ENCODE measurements at places on chromosomes 12 and 14.

DNA sequence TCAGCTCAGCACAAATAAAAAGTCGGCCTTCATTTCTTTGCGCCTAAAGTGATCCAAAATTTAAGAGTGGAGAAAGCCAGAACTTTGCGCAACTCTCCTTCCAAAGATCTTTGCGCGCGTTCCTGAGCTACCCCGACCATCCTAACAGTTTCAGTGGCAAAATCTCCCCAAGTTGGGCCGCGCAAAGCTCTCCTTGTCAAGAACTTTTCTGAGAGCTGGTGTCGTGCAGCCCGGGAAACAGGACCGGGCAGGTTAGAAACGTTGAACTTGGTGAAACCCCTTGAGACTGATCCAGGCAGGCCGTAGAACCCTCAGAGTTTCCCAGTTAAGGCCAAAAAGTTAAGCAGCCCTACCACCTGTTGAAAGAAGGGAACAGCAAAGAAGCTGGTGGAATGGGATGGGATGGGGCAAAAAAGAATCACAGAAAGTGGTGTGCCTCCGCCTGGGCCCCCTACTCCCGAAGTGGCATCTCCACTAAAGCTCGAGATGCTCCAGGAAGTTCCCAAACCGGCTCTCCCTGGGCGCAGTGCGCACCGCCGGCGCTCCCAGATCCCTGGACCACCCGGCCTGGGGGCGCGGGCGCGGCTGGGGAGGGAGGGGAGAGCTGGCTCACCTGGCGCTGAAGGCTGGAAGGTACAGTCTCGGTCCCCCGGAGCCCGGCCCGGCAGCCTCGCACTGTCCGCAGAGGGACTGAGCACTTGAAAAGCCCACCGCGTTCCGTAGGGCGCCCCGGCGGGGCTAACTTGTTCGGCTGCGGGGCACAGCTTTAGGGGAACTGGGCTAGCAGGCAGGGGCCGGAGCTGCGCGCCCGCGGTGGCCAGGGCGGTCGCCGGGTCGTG is 768 bp downstream of the DBX2 start:
- no peak for DNase-seq

- DNase-seq: no peak
Measured at GRCh38 chr14:63493246-63493645, 49.9 kb downstream of the PPP2R5E start.

GRCh38 chr12:51873251-51873994 is 14.5 kb upstream of the ANKRD33 start:
- no peak for DNase-seq

DNA sequence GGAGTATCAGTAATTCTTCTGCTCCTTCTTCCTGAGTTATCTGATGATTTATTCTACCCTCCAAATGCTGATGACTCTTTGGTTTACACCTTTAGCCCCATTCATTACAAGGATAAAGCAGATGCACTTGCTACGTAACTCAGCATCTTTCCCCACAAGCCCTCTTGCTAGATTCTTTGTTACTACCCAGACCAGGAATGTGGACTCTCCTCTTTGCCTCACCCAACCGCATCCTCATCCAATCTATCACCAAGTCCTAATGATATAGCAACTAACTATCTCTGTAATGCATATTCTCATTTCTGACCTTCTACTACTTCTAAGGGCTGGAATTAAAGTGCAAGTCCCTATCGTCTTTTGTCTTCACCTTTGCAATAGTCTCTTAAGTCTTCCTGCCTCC is 9.2 kb downstream of the KRT1 start:
- DNase-seq: no peak

DNA sequence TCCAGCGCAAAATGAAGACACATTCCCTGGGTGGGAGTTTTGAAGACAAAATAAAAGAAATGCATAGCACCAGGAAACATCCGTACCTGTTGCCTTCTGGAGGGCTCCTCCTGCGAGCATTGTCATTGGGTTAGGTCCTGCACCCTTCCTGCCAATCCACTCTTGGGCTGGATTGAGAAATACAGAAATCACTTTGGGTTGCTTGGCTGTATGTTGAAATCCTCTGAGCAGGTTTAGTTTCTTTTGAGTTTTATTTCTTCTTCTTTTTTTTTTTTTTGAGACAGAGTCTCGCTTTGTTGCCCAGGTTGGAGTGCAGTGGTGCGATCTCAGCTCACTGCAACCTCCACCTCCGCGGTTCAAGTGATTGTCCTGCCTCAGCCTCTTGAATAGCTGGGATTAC is 67.6 kb downstream of the ARF6 start:
- DNase-seq: no peak

- DNase-seq: peak; percentile 72
Measured at GRCh38 chr12:46373301-46374296, 1.0 kb upstream of the SLC38A2 start.

DNA sequence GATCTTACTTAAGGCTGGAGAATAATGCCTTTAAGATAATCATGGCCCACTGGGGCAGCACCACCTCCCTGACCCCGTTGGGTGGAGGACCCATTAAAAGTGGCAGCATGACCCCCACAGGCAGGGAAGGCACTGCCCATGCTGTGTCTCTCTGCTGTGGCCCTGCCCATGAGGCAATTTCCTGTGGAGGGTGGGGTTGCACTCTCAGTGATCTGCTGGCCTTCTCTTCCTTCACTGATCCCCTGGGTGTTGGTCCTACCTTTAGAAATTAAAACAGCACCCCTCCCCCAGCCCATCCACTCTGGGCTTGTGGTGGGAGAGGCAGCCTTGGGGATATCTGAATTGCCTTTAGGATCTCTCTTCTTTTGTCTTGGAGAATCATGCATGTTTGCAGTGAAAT is 17.3 kb downstream of the KLRK1 start:
- DNase-seq: no peak

DNA sequence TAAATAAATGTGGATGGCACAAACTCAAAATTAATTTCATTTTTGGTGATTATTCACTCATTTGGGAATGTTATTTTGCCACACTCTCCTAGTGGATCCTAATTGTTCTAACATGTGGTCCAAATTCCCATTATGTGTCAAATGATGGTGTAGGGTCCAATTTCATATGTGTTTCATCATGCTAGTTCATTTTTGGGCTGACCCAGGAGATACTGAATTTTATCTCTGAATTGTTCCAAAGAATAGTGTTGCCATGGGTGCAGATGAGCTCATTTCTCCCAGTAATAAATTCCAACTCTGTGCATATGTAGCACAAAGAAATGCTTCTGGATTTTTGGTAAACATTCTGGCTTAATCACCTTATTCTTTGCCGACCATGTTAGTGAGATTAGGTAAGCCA is 23.5 kb upstream of the SEL1L start:
- DNase-seq: no peak

GRCh38 chr14:92480856-92481255 is 32.7 kb upstream of the RIN3 start:
- no peak for DNase-seq

DNA sequence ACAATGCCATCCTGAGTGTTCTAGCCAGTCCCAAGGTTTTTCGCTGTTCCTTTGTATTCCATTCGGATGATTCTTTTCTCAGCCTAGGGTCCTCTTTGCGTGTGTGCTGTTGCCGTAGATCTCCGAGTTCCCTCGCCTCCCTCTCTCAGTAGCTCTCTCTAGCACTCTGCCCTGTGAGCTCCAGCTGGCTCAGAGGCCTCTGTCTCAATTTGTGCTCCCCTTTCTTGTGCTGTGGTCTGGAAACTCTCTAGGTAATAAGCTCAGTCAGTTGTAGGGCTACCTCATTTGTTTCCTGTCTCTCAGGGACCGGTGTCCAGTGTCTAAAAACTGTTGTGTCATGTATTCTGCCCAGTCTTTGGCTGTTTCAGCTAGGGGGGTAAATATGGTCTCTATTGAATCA is 179.3 kb downstream of the PCNX1 start:
- no peak for DNase-seq

GRCh38 chr14:95477411-95478269 is 38.8 kb downstream of the SYNE3 start:
- DNase-seq: no peak

- DNase-seq: no peak
Measured at GRCh38 chr12:46808317-46808716, 17.5 kb downstream of the SLC38A4 start.

- DNase-seq: no peak
Measured at GRCh38 chr12:113933201-113933786, 32.8 kb downstream of the RBM19 start.
